ENCODE measurements at places on chromosomes 7 and 10. TPM values are rescaled to one million over a fixed set of nuclear protein-coding genes. Genes with fewer than 3 reads are reported as not detected.

ITGB8 gene
- 79.2 TPM for total RNA-seq

SLC26A3 gene
- total RNA-seq = not detected

TMEM176B gene
- not detected for total RNA-seq

ZNF425 gene
- 4.3 TPM for total RNA-seq
